ENCODE measurements at places on chromosomes 7 and 10.

- no peak for DNase-seq
Observed at GRCh38 chr10:76125900-76126299, 694.5 kb downstream of the LRMDA start.

GRCh38 chr10:3192856-3193635, 20.5 kb upstream of the PITRM1 start:
- DNase-seq: no peak

DNA sequence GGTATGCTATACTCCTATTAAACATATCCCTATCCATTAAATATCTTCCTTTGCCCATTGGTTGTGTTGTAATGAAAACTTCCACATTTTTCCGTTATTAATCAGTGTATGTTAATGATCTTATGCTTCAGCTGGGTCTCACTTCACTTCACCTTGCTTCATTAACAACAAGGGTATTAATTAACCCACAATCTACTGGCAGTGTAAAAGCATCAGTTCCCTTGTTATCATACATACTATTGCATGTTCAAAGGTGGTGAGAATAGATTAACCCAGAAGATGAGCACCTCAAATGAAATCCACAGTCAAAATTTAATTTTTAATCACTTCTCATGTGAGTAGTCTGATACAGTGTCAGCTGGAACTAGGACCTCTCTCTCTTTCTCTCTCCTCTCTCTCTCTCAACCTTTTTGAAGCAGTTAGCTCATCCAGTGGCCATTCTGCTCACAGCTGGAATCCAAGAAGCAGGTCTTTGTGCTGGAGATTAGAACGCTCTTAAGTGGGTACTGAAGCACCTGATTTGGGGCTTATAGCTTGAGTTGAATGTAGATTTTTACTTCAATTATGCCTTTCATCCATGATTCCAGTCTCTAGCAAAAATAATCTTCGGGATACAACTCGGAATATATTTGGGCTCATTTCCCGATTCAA, 172.3 kb downstream of the RAPGEF5 start:
- no peak for DNase-seq

DNA sequence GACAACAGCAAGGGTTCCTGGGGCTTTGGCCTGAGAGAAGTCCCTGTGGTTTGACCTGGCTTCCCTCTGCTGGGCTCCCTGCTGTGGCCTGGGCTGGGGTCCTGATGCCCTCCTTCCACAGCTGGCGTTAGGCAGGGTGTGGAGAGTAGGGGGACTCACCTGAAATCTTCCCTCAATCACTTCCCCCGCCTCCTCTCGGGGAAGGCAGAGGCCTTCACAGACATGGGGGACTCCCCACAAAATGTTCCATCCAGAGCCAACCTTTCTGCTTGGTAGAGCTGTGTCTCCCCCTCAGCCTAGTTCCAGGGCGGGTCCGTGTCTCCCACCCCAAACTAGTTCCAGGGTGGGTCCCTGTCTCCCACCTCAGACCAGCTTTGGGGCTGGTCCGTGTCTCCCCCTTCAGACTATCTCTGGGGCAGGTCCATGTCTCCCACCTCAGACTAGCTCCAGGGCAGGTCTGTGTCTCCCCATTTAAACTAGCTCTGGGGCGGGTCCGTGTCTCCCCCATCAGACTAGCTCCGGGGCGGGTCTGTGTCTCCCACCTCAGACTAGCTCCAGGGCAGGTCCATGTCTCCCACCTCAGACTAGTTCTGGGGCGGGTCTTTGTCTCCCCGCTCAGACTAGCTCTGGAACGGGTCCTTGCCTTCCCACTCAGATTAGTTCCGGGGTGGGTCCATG, 2.2 kb downstream of the PVRIG start:
- DNase-seq: no peak

DNA sequence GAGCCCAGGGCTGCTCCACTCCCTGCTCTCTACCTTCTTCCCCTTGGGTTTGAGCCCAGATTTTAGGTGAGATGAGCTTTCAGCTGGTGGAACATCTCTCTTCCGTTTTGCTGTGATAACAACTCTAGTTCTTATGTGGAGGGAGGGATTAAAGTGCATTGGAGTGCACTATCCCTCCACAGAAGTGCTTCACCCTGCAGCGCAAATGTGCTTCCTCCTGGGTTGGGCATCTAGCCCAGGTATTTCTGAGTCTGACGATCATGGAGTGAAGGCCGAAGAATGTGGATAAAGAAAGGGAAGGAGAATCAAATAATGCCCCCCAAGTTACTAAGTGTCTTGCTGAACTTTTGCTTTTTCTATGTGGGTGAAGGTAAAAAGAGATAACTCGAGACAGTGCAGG, 157.4 kb downstream of the CACNB2 start:
- no peak for DNase-seq

- no peak for DNase-seq
Observed at GRCh38 chr7:137882806-137883205, 36.0 kb upstream of the DGKI start.

DNA sequence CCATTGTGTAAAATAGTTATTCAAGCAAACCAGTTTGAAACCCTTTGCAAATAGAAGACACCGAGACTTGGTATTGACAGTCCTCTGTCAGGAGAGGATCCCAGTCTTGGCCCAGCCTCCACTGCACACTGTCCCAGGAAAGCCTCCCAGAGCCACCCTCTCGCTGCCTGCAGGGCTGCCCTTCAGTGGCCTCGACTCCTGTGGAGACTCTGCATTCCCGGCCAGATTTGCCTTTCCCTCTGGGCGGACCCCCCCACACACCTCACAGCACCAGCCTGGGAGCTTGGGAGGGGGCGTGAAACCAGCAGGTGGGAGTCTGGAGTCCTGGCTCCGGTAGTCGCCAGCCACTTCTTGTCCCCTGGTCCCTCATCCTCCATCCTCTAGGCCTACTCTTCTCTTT, 48.7 kb downstream of the GRK5 start:
- no peak for DNase-seq

DNA sequence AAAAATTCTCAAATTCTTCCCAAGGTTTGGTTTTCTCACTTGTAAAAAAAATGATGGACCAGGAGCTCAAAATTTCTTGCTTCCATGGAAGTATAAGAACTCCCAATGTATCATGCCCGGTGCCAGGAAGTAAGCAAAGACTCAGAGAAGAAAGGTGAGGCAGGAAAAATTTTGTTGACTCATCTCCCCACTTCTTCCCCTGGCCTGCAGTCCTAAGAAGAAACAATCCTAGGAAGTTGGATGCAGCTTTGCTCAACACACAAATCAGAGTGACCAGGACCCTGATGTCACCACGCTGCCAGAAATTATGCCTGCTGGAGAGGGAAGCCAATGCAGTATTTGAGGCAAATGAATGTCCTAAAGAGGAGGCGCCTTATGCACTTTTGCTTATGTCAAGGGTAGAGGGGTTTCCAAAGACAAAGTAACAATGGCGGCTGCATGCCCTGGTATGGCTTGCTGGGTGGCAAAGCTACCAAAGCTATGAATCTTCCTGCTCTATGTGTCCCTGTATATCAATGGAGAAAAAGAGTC, 163.6 kb downstream of the NEURL1 start:
- no peak for DNase-seq

- no peak for DNase-seq
Observed at GRCh38 chr7:139842401-139843210, 13.5 kb downstream of the TBXAS1 start.

DNA sequence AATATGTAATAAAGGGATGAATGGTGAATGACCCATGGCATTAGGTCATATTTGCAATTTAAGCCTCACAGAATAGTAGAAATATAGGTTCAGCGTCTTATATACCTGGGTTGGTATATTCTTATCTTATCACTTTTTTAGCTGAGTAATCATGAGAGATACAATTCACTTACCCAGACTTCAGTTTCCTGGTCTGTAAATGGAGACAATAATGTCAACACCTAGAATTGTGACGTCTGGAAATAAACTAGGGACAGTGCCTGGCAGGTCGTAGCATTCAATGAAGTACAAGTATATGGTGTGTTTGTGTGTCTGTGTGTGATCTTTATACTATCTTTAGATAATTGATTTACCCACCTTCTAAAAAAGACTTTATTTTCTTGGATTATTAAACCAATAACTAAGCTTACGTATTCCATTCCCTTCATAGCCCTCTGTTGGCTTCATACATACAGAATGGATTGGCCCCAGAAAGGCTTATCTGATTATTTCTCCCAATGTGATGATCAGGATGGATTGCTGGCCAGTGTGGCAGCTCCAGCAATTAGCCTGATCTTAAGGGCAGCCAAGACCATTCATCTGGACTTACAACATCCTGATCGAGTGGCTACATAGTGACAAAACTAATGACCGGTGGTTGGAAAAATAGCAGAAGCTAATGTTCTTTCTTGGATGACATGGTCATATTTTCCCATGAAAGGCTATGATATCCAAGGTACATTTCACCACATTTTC, 121.2 kb upstream of the NPVF start:
- no peak for DNase-seq

DNA sequence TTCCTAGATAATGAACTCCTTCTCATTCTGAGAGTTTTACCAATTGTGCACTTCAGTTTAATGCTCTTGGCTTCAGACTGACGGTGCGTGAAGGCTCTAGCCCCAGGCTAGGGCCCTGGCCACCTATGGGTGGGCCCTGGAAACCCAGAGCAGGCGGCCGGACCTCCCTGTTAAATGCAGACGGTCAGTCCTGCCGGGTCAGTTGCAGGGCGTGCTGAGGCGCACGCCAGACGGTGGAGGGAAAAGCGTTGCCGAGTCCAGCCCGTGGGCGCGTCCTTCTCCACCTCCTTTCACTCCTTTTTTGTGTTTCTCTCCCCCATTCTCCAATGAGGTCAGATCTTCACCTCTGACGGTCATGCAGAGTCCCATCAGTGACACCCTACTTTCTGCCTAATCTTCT, 2.3 kb downstream of the DPYSL4 start:
- no peak for DNase-seq

DNA sequence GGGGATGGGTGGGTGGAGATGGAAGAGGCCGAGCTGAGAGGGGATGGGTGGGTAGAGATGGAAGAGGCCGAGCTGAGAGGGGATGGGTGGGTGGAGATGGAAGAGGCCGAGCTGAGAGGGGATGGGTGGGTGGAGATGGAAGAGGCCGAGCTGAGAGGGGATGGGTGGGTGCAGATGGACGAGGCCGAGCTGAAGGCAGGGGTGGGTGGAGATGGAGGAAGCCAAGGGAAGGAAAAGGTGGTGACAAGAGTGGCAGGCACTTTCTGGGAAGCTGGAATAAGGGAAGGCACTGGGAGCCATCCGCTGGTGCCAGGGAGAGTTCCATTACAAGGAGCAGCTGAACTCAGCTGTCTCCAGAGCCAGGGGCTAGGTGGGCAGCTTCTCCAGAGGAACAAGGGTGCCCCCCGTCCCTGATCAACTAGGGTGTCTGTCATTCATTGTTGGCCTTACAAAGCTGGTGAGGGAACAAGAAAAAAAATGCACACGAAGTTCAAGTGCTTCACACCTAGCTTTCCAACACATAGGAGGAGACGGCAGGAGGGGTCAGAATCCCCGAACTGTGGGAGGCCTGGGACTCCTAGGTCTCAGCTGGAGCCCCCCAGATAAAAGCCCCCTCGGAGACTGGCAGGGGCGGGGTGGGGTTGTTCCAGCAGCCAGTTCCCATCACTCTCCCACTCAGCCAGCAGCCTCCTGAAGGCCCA, 62.4 kb downstream of the PROSER2 start:
- no peak for DNase-seq

GRCh38 chr7:116210345-116211005, at the start of gene TES:
Gene TES, plus strand, starts transcription at chr7:116210539. Its CDS starts 169 bp downstream, at chr7:116210708.
- peak; percentile 52 for DNase-seq

DNA sequence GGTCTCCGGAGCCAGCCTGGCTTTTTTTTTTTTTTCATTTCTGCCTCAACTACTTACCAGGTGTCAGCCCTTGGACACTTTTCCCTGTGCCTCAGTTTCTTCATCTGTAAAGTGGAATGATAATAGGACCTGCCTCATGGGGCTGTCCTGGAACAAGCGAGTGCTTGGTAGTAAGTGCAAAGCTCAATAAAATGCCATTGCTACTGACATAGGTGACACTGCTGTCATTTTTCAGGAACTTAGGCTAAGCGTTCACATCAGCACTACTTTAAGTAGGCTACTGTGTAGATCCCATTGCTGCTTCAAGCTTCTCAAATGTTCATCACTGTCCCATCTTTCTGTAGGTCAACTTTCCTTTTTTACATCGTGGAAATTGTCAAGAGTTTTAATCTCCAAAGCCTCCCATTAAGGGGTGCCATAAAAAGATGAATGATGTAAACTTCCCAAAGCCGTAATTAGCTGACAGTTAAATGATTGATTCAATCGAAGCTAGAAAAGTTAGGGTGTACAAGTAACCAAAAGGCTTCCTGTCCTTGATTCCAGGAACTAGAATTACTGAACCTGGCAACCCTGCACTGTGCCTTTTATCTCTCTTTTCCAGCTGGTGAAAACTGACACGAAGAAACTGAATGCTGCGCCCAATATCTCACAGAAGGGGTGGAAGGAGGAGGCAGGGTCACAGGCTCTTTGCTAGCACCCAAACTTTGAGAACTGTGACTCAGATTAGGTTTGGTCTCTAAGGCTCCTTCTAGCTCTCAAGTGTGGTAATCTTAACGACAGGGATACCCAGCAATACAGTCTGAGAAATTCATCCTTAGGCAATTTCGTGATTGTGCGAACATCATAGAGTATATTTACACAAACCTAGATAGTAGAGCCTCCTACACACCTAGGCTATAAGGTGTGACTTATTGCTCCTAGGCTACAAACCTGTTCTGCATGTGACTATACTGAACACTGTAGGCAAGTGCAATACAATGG, 861 bp upstream of the USP6NL start:
- DNase-seq: no peak

- no peak for DNase-seq
Observed at GRCh38 chr10:104993085-104993484, 352.0 kb downstream of the SORCS3 start.

- DNase-seq: no peak
Observed at GRCh38 chr10:95837356-95837776, 70.4 kb upstream of the CC2D2B start.

DNA sequence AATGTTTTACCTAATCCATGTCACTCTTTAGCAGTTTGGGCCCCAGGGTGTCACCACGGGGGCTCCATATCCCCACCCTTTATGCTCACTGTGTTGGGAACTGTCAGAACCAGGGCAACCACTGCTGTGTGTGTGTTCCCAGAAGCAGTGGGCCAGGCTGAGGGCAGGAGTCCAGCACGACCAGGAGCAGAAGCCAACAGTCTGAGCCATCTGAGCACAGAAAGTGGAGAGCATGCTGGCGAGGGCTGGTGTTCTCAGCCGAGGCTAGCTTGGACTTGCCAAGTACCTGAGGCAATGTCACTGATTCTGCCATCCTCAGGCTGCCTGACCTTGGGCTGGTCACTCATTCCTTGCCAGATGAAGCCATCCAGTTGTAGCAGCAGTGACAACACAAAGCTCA, 285.0 kb downstream of the BMPER start:
- no peak for DNase-seq

GRCh38 chr10:93030409-93030808, 30.2 kb upstream of the CYP26C1 start:
- no peak for DNase-seq
